SK-N-DZ (cell line): ENCODE measurements at places on chromosomes 16 and 17.

DNA sequence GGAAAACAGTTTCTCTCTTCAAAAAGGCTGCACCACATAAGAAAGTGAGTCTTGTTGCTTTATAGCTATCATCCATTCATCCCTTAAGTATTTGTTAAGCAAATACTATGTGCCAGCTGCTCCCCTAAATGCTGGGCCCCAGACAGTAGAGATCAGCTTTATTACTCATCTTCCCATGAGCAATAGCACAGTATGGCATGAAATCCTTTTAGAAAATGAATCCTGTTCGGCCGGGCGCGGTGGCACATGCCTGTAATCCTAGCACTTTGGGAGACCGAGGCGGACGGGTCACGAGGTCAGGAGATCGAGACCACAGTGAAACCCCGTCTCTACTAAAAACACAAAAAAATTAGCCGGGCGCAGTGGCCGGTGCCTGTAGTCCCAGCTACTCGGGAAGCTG lies 99.5 kb downstream of the MYO1D start:
- no peak for DNase-seq

DNA sequence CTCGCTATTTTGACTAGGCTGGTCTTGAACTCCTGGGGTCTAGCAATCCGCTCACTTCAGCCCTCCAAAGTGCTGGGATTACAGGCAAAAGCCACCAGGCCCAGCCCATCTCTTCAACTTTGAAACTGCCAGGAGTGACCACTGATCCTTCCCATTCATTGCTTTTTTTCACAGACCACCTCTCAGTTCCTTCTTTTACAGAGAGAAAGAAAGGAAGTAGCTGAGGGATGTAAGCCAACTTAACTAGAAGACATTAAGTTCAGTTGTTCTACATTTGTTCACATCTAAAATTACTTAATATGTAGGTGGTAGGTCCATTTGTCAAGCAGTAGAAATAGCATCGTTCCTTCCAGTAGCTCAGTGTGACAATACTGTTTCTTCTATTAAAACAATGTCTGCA lies 219.8 kb downstream of the STX8 start:
- DNase-seq, result no peak

GRCh38 chr16:50248845-50249244 lies 17.5 kb upstream of the ADCY7 start:
- DNase-seq, result no peak

- DNase-seq, result no peak
Measured at GRCh38 chr17:5571281-5571680, 13.0 kb downstream of the NLRP1 start.

DNA sequence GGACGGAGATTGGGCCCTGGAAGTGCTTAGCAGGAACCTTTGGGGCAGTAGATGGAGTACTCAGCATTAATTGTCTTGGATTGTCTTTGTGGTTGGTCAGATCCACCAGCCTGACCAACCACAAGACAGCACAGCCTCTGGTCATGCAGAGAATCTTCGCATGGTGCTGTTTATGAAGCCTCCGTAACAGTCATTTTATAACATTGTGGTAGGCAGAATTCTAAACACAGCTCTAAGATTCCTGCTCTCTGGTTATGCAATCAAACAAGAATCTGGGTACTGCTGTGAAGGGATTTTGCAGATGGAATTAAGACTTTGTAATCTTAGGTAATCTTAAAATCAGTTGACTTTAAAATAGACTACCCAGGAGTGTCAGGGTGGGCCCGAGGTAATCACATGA lies 312.2 kb upstream of the GOT2 start:
- no peak for DNase-seq
